ENCODE measurements at places on chromosomes 5 and 9.

DNA sequence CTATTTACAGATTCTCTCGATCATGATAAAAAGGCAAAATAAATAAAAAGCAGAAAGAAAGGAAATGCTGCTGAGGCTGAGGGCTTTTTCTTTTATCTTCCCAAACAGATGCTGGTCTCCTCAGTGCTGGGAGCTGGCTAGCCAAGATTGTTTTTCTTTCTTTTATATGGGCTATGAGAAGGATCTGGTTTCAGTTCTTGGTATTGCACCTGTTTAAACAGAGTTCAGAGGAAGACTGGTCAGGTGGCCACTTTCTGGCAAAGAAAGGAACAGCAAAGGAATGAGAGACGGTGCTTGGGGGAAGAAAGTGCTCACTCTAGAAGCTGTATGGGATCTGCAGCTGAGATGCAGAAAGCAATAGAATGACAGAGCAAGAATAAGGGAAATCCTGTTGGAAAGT is 88.9 kb downstream of the SLF1 start:
- no peak for DNase-seq

- no peak for DNase-seq
These were observed 26.7 kb upstream of the CSNK1G3 start for GRCh38 chr5:123485275-123485674.

GRCh38 chr5:173707392-173707791 is 90.9 kb upstream of the BOD1 start:
- DNase-seq = peak; percentile 51

DNA sequence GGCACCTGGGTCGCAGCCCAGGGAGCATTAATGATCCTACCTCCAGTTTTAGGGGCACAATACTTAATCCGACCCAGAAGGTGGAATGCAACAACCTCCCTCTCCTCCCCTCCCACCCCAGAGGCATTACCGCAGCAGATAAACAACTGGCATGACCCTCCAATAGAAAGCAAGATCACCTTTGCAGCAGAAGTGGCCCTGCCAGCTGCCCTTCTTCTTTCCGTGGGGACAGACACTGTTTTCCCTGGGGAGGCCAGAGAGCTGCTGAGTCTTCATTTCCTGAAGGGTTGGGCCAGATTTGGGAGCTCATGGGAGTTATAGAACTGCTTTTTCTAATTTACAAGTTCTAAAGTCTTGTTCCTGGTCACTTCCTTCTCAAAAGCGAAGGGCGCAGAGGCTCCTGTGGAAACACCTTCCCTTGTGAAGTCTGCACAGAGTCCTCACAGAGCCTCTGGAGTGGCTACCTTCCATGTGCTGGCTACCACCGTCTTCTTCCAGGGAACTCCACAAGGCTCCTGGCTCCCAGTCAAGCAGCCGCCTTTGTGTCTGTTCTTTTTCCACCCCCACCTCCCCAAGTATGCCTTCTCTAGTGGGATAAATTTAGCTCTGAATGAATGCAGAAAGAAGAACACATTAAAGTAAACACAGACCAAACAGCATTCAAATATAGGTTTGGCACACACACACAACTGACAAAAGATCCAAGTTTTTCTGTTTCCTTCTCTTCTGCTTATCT is 8.0 kb upstream of the PALM2AKAP2 start:
- no peak for DNase-seq

DNA sequence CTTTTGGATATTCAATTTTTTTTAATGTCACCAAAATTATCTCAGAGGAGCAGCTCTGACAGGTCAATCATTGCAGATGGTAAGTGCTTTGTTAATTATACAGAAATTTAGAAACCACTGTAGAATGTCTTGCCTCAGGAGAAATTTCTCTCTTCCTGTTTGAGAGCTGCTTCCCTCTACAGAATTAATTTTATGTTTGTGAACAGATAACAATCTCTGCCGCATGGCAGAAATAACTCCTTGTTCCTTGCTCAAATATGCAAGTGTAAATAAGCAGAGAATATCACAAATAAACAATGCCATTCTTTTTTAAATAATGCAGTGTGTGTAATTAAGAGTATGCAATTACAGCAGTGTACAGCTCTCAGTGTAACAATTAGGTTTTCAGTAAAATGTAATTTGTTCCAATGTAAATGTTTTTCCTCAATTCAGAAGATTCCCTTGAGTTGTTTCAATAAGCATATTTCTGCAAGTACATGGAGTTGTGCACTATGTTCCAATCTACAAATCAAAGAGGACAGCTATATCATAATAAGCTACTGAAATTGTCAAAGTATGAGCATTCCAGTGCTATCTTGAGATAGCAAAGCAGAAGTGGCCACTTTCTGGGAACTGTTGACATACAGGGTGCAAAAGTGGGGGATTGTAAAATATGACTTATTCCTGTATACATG is 1012.8 kb downstream of the MAT2B start:
- no peak for DNase-seq

DNA sequence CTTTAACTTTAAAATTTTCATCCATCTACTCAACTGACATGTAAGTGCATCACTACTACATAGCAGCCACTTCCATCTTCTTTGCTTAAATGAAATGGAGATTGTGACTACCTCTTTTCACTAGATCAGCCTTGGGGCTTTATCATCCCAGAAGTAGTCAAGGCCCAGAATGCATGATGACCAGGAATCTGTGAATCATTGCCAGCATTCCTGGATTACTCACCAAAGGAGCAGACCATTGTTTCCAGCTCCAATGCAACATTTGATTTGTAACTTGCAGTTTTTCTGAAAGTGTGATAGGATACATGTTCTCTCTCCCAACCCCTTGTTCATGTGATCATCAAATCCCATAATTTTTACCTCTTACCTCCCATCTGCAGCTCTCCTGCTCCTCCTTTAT is 65.1 kb downstream of the PLPPR1 start:
- DNase-seq = no peak

GRCh38 chr9:85237478-85237877 is 504.3 kb downstream of the AGTPBP1 start:
- DNase-seq = no peak

DNA sequence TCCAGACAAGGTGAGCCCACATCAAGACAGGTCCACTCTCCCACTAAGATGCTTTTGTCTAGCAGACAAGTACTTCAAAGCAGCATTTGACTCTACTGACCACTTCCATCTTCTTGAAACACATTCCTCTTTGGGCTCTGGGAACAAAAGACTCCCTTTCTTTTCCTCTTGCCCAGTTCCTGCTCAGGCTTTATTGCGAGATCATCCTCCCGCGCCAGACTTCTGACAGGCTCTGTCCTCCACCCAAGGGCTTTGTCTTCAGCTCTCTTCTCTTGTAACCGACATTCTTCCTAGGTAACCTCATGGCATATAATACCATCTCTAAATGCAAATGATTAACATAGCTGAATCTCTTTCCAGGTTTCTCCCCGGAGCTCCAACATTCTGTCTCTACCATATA is 85.8 kb downstream of the NUDT12 start:
- DNase-seq = no peak

DNA sequence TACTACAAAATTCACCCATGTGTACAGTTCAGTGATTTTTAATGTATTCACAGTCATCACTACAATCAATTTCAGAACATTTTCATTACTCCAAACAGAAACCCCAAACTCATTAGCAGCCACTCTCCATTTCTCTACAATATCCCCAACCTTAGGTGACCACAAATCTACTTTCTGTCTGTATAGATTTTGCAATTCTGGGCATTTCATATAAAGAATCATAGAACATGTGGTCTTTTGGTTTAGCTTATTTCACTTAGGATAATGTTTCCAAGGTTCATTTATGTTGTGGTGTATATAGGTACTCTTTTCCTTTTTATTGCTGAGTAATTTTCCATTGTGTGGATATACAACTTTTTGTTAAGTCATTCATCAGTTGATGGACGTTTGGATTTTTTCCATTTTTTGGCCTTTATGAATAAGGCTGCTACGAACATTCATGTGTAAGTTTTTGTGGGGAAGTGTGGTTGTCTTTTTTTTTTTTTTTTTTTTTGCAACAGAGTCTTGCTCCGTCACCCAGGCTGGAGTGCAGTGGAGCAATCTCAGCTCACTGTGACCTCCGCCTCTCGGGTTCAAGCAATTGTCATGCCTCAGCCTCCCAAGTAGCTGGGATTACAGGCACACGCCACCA is 54.5 kb downstream of the DOCK8 start:
- no peak for DNase-seq

GRCh38 chr5:126674145-126674544 is 73.4 kb downstream of the PHAX start:
- DNase-seq = no peak

DNA sequence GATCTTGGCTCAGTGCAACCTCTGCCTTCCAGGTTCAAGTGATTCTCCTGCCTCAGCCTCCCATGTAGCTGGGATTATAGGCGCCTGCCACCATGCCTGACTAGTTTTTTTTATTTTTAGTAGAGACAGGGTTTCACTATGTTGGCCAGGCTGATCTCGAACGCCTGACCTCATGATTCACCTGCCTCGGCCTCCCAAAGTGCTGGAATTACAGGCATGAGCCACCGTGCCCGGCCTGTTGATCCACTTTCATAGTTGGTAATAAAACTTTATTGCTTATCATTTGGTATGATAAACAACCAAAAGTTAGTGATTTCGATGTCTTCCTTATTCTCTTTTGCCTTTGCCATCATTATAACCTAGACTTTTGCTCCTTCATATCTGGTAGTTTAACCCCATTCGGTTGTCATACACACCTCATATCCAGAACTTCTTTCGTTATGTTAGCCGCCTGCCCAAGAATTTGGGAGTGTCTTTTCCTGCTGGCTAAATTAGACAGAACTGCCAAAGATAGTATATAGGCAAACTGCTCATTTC is 45.0 kb downstream of the UBE2R2 start:
- no peak for DNase-seq

GRCh38 chr5:146378986-146379385 is 40.3 kb downstream of the POU4F3 start:
- no peak for DNase-seq

GRCh38 chr5:2095011-2095410 is 212.3 kb upstream of the IRX4 start:
- DNase-seq = no peak

- DNase-seq = no peak
These were observed 683 bp downstream of the DBN1 start for GRCh38 chr5:177472460-177473442.

- no peak for DNase-seq
These were observed 37.4 kb downstream of the PIK3R1 start for GRCh38 chr5:68252673-68253623.

DNA sequence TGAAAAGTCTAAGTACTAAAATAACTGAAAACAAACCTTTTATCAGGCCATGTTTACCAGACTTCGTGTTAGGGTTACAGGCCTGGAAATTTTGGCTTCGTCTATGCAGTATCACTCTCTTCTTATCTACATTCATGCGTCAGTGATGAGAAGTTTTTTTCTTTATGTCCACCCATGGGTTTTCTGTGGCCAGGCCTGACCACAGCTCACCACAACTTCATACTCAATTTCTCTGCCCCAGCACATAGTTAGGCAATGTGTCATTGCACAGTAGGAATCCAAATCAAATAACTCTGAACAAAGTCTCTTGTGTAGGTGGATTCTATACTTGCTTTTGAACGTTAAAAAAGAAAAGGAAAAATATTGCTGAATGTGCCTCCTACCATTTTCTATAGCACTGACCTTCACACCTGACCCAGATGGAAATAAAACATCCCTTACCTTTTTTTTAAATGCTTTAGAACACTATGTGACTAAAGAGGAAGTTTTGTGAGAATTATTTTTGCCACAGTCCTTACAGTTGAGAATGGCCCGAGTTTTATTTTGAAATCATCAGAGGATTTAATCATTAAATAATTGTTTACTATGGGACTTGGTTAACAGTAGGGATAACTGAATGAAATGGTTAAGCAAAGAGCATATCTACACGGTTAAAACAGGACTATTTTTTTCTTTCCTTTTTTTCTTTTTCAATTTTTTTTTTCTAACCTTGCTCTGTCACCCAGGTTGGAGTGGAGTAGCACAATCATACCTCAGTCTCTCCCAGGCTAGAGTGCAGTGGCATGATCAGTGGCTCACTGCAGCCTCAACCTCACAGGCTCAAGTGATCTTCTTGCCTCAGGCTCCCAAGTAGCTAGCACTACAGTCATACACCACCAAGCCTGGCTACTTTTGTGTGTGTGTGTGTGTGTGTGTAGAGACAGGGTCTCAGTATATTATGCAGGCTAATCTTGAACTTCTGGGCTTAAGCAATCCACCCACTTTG is 1247.0 kb upstream of the ACO1 start:
- DNase-seq = peak; percentile 65

DNA sequence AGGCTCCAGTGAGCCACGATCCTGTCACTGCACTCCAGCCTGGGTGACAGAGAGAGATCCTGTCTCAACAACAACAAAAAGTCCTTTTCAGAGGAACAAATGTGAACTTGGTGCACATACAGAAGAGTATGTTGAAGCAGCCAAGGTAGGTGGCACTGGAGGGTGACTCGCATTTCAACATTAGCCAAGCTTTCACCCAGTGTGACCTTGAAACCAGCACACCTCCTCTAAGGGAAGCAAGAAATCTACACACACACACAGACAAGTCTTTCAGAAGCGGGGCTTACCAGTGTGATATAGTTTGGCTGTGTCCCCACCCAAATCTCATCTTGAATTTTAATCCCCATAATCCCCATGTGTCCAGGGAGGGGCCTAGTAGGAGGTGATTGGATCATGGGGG is 225.2 kb downstream of the SEMA5A start:
- DNase-seq = no peak

DNA sequence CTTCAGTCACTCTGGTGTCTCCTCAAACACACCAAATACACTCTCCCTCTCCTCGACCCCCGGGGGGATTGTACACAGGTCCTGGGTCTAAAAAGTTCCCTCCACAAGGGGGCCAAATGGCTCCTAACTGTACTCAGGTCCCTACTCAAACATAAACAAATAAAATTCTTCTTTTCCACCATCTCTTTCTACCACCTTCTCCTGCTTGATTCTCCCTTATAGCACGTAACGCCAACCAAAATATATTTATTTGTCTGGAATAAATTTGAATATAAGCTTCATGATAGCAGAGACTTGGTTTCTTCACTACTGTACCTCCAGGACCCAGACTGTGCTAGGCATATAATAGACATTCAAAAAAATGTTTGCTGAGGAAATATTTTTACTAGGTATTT is 21.4 kb downstream of the ZNF608 start:
- DNase-seq = no peak

GRCh38 chr9:133774799-133775198 is 36.6 kb upstream of the SARDH start:
- no peak for DNase-seq

- no peak for DNase-seq
These were observed 146.4 kb downstream of the HACD4 start for GRCh38 chr9:20884985-20885593.

- DNase-seq = no peak
These were observed 64.5 kb downstream of the NSUN2 start for GRCh38 chr5:6568383-6568782.

GRCh38 chr5:176381979-176382378 is 6.4 kb downstream of the NOP16 start:
- DNase-seq = no peak

- DNase-seq = no peak
These were observed 5.1 kb upstream of the POU5F2 start for GRCh38 chr5:93746406-93747056.

All from epithelial cell of prostate (primary cell).